ENCODE measurements at places on chromosomes 11 and 22. TPM values are rescaled to one million over a fixed set of nuclear protein-coding genes. Genes with fewer than 3 reads are reported as not detected.

The SCGB1D2 gene
- total RNA-seq = not detected

The KCNK7 gene
- total RNA-seq = 1.3 TPM

The PTGDR2 gene
- total RNA-seq = 6.4 TPM

The IL18BP gene
- 8.0 TPM for total RNA-seq

The GRM5 gene
- total RNA-seq = not detected

The TSGA10IP gene
- total RNA-seq = not detected

The PNPLA3 gene
- total RNA-seq = 2.0 TPM

The PNPLA5 gene
- total RNA-seq = not detected

- DNase-seq = no peak
These were observed 32.7 kb downstream of the FLI1 start for GRCh38 chr11:128726458-128727139.

- no peak for DNase-seq
These were observed 27.5 kb downstream of the IGHMBP2 start for GRCh38 chr11:68930991-68931855.

DNA sequence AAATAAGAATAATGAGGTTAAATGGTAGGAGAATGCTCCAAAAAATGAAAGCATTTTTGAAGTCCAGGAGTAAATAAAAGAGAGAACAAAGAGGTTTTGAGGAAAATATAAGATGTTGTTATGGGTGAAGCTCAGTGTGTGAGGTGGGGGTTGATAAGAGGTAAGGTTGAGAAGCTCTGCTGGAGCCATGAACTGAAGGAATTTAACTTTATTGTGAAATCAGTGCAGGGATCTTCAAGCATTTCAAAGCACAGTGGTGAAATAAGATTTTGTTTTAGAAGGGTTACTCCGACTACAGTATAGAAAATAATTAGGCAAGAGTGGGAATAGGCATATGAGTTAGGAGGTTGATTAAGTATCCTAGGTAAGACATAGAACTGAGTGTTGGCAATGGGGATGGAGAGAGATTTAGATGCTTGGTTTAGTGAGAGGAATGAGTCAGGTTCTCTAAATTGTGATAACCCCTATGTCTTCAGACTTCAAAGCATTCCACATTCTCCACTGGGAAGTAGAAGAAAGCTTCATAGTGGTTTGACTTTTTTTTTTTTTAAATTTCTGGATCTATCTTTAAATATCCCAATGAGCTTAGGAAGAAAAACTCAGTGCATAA, 403.2 kb downstream of the AASDHPPT start:
- DNase-seq = no peak

GRCh38 chr11:614623-615503, 887 bp downstream of the IRF7 start:
- no peak for DNase-seq

DNA sequence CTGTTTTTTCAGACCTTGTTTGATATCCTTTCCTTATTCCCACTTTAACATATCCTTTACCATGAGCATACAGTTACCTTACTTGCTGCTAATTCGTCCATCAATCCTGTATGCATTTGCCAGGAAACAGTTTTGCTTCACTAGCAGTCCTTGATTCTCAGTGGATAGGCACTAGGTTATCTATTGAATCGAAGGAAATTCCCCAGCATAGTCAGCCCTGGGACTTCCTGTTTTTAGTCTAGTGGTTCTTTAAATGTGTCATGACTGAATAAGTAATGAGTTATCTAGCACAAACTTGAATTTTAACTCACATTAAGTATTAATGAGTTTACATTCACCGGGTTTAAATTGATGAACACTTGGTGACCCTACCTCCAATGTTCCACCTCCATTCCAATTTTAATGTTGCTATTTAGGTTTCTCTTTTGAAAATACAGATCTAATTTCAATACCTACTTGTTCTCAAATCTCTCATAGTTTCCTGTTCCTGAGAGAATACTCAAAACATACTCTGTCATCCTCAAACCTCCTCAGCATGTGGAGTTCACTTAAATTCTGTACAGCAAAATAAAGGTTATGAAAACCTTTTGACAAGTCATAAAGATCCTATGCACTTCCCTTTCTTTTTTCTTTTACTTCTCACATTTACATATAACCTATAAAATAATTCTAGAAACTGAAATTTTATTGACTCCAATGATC, 1375.1 kb upstream of the TENM4 start:
- DNase-seq = no peak

- DNase-seq = peak; percentile 84
These were observed 753 bp upstream of the PPARA start for GRCh38 chr22:46149512-46150033.

GRCh38 chr11:18408558-18409291, 3.4 kb upstream of the LDHC start:
- no peak for DNase-seq

GRCh38 chr11:22807855-22808570, 21.6 kb downstream of the SVIP start:
- DNase-seq = no peak

- no peak for DNase-seq
These were observed 1059.3 kb upstream of the CNTN5 start for GRCh38 chr11:97961431-97961830.

GRCh38 chr22:47406180-47406834, 643.9 kb downstream of the TBC1D22A start:
- DNase-seq = no peak

- DNase-seq = no peak
These were observed at the start of gene ART5 for GRCh38 chr11:3641701-3642070. Gene ART5, minus strand, starts transcription at chr11:3641992. Its CDS starts 130 bp downstream, at chr11:3641862.

GRCh38 chr22:20406686-20407408, 12.9 kb downstream of the ZNF74 start:
- DNase-seq = no peak

GRCh38 chr11:70933981-70934583, 318.3 kb downstream of the SHANK2 start:
- DNase-seq = no peak

- no peak for DNase-seq
These were observed 60.7 kb upstream of the MUC15 start for GRCh38 chr11:26632691-26633159.

DNA sequence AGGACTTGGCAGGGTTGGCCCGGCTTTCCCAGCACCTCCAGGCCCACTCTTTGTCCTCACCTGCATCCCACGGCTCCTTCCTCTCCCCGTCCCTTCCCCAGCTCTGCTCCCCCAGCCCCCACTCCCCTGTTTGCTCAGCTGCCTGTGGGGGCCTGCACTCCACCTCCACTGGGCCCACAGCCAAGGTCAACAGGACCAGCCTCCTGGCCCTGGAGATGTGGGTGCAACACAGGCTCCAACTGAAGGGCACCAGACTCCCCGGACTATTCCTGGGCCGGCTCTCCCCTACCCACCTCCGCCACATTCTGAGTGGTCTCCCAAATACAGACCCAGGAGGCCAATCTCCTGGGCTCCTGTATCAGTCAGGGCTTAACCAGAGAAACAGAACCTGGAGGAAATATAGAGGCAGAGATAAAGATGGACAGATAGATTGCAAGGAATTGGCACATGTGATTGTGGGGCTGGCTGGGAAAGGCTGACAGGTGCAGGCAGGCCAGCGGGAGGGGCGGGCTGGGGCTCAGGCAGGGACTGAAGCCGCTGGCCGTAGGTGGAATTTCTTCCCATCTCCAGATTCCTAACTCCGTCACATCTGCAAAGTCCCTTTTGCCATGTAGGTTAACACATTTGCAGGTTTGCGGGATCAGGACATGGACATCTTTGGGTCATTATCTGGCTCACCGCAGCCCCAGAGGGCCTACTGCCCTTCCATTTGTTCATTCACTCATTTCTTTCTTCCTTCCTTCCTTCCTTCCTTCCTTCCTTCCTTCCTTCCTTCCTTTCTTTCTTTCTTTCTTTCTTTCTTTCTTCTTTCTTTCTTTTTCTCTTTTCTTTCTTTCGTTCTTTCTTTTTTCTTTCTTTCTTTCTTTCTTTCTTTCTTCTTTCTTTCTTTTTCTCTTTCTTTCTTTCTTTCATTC, 45.8 kb upstream of the MYH9 start:
- peak; percentile 79 for DNase-seq

- no peak for DNase-seq
These were observed 25.5 kb downstream of the EMID1 start for GRCh38 chr22:29230972-29231875.

DNA sequence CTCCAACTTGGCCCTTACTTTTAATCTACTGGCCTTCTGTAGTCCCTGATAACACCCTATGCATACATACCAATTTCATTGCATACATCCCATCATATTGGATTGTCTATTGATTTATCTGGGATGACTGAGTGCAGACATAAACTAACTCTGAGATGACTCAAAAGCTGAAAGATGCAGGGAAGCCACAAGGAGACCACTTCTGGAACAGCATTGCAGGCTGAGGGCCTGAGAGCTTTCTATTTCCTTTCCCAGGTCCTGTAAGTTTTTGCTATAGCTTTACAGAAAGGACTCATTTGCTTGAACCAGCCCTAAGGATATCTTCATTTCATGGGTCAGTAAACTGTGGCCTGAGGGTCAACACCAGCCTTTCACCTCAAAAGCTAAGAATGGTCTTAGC, 15.1 kb upstream of the SPON1 start:
- no peak for DNase-seq

DNA sequence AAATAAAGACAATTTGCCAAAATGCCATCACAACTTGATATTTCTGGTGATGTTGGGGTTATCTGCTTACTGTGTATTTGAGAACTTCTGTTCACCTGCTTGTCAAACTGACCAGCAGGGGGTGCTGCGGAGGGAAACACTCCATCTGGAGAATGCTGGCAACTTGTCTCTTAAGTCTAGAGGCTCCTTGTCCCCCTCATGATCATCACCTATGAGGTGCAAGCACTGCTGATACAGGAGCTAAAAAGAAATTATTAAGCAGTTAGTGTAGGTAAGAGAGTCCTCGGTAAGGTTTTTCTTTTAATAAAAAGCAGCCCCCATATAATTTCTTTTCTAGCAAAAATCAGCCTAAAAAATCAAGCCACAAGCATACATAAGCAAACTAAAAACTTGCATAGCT, 32.7 kb upstream of the GLYATL1B start:
- peak; percentile 76 for DNase-seq

DNA sequence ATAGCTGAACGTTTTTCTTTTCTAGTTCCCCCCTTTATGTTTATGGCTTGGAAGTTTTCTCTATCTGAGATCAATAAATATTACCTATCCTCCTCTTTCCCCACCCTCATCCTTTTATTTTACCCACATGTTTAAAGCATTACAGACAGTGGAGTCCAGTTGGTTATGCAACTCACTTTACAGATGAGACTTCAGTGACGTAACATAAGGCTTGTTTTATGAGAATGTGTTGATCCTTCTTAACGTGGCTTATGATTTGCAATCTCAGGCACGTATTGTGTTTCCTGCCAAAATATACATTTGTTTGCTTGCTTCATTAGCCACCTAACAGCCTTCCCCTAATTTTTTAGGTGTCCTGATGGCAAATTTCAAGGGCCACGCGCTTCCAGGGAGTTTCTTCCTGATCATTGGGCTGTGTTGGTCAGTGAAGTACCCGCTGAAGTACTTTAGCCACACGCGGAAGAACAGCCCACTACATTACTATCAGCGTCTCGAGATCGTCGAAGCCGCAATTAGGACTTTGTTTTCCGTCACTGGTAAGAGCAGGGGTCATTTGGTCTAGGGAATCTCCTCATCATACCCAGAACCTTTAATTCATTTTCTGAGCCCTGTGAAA, 36.6 kb downstream of the TMEM45B start:
- no peak for DNase-seq

- no peak for DNase-seq
These were observed 788 bp downstream of the CD82 start for GRCh38 chr11:44565953-44566949.

DNA sequence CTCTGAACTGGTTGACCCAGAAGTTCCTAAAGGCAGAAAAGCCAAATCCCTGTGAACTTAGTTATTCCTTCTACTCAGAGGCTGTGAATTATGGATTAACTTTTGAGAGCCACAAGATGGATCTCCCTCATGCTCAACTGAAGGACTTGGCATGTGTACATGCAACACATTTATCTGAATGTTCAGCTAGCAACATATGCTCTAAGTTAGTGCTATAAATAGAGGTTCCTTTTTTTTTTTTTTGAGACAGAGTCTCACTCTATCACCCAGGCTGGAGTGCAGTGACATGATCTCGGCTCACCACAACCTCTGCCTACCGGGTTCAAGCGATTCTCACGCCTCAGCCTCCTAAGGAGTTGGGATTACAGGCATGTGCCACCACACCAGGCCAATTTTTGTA, 40.1 kb downstream of the EIF4ENIF1 start:
- no peak for DNase-seq

- DNase-seq = no peak
These were observed 6.4 kb downstream of the POLDIP3 start for GRCh38 chr22:42608136-42608822.

DNA sequence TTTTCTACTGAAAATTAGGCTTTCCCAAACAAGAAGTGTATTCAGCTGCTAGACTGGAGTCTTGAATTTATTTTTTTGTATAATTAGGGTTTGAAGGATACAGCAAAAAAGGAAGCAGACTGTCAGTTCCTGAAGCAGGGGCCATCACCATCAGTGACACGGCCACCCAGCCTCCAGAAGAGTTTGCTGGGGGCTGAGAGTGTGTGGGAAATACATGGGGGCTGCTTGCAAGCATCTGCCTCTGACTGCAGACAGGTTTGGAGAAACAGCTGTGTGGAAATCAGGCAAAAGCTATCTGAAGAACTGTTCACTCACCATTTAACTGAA, 23.0 kb downstream of the FZD4 start:
- no peak for DNase-seq

DNA sequence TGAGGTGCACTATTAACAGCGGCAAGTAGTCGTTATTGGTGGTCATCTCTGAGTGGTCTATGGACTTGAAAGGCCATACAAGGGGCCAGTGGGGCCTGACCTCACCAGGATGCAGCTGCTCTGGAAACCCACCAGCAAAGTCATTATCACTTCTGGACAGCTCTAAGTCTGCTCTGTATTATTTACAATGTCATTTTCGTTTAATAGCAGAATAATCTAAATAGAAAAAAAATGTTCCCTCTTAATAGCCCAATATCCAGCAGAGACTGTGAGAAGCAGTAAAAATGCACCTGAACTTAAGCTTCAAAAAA, 85.0 kb upstream of the EED start:
- no peak for DNase-seq

Data from left colon (tissue), 2 donors.